ENCODE measurements at places on chromosomes 16 and 17.

DNA sequence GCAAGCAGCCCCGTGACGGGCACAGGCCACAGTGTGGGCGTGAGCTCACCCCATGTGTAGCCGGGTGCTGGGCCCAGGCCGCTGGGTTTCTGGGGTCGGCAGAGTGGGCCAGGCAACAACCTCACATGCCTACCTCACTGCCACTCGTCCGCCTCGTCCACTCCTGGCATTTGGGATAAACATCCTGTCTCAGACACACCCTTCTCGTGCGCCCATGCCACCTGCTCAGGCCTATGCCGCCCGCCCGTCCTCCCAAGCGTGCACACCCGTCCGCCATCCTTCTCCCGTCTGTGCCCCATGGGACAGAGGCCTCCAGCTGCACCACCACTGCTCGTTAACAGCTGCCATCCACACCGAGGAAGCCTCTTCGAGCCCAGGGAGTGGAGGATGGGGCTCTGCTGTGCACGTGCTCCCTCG, 64.3 kb downstream of the KLHDC4 start:
- no peak for DNase-seq

DNA sequence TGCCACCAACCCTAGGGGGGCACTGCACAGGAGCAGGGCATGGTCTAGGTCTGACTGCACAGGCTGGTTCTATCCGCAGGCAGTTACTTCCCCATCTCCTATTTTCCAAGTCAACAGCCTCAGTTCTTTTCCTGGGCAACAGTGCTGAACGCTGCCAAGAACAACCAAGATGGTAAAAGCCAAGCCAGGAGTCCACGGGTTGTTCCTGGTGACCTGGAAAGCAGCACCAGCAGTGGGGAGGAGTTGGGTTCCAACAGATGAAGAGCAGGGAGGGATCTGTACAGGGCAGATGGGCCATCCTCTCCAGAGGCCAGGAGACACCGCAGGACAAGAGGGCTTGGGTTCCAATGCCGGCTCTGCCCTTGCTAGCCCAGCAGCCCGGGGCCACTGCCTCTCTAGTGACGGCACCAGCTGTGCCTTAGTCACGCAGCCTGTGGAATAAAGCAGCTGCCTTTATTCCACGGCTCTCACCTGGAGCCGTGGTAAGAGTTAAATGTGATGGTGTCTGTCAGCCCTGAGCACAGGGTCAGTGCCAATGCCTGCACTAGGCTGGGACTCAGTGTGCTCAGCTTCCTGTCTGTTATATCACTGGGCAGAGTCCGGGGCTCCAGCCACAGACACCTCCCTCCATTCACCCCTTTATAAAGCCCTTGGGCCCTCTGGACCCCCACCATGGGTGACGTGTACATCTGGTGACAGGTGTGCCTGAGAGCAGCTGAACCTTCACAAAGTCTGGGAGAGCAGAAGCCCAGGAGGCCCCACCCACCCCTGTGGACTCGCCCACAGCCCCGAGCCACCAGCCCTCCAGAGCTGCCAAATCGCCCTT, 44.9 kb downstream of the MARF1 start:
- DNase-seq = no peak

DNA sequence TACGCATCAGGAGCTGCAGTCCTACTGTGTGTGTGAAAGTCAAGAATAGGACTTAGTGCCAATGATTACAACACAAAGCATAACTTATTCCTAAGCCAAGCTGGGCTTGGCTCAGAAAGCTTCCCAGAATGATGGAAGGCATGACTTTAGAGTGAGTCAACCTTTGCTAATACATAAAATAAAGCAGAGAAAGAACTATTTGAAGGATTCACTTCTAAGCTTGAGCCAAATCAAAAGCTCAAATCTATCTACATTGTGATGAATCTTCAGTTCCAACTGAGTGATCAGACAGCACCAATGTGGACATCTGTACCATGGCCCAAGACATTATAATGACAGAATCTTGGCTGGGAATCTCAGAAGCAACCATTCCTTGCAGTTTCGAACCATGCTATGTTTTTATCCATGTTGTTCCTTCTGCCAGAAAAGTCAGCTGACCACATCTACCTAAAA, 41.4 kb downstream of the SMG6 start:
- DNase-seq = no peak

DNA sequence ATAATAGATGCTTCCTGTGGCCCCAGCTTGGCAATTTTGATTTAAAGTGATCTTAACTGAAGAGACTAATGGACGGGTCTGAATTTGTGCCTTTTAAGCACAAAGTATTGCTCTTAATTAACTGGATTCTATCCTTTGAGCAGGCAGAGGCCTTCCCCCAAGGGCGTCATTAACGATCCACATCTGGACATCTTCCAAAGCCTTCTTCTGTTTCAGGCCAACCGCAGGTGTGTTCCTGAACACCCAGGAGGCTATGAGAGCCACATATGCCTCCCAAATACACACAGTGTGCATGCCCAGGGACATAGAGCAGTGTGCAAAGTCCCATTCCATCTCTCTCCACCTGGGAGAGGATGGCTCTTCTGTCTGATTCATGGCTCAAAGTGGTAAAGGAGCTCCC, 42.3 kb downstream of the MAPT start:
- no peak for DNase-seq

DNA sequence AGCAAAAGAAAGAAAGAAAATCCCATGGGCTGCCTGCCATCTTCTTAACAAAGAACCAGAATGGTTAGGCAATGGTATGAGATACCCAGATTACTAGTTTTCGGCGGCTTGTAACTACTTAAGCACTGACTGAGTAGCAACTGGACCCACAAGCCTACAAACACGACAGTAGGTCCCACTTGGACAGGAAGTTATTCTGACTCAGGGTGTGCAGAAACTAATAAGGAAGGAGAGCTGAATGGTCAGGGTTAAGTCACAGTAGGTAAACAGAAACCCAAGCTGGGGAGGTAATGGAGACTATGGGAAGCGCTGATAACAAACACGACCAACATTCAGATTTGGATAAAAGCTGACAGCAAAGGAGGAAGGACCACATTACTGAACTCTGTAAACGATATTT, 10.4 kb upstream of the HLF start:
- no peak for DNase-seq

DNA sequence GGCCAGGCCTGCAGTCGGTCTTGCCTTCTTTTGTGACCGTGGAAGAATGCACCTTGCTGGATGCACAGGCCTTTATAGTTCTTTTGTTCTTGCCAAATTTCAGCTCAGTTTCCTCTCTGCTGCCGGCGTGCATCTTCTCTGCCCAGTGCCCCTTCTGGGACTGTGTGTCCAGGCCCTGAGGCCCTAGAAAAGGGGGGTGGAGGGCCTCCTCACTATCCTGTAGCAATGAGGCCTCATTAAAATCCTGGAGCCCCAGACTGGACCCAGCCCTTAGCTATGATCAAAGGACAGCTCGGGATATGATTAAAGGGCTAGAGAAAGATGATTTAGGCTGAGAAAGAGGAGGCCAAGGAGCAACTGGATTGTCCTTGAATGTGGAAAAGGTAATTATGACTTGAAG, 229.8 kb downstream of the SEC14L1 start:
- DNase-seq = no peak

- DNase-seq = no peak
These were observed 180.4 kb downstream of the HAPSTR1 start for GRCh38 chr16:9271841-9272240.

GRCh38 chr17:32757963-32758362, 119.0 kb downstream of the MYO1D start:
- no peak for DNase-seq

GRCh38 chr17:69143151-69143550, 1.5 kb upstream of the ABCA6 start:
- no peak for DNase-seq

GRCh38 chr17:51913491-51914205, 244.9 kb downstream of the CA10 start:
- no peak for DNase-seq

DNA sequence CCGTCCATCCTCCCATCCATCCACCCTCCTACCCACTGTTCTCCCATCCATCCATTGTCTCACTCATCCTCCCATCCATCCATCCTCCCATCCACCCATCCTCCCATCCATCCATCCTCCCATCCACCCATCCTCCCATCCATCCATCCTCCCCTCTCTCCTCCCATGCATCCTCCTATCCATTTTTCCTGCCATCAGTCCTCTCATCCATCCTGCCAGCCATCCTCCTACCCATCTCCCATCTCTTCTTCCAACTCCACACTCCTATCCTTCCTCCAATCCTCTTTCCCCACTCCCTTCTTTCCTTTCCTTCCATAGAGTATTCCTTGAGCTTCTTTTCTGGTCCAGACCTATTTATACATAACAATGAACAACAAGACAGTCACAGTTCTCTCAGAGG, 12.1 kb downstream of the DRC7 start:
- DNase-seq = no peak

GRCh38 chr16:28990375-28991040, 5.7 kb downstream of the LAT start:
- no peak for DNase-seq
